NCI-H2081 treated with DMSO at 0.1 percent for 48 hours (cell line): ENCODE measurements at places on chromosomes 3 and 15.

DNA sequence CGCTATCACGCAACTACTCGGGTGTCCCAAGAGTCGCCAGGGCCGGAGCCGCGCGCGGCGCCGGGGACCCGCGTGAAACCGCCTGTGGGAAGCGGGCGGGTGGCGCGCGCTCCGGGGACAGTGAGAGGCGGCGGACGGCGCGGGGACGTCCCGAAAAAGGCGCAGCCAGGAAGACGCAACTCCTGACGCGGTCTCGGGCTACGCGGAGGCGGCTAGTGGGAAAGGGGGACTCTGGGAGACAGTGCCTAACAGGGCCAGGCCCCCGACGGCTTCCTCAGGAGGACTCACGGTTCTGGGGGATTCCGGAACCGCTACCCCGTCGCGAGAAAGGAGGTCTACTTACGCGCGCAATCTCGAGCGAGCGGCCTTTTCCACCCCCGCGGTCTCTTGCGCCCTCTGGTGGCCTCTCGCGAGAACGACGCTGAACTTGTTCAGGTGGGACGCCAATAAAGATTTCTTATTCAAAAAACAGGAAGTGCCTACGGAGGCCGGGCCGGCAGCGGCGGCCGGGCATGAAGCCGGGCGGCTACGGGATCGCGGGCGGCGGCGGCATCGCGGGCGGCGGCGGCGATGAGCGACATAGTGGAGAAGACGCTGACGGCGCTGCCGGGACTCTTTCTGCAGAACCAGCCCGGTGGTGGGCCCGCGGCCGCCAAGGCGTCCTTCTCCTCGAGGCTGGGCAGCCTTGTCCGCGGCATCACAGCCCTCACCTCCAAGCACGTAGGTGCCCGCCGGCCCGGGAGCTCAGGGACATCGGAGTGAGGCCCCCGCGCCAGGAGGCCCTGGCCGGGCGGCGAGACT is at the start of gene AP4E1:
Gene AP4E1 (plus strand): TSS at position 475 of the 801 bp plus-strand sequence. CDS start 96 bp downstream, at position 571.
- DNase-seq = peak; percentile 70

DNA sequence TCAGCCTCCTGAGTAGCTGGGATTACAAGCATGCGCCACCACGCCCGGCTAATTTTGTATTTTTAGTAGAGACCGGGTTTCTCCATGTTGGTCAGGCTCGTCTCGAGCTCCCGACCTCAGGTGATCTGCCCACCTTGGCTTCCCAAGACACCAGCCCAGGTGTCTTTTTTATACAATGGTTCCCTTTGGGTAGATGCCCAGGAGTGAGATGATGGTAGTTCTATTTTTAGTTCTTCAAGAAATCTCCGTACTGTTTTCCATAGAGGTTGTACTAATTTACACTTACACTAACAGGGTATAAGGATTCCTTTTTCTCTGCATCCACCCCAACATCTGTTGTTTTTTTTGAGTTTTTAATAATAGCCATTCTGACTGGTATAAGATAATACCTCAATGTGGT is 94.3 kb downstream of the IGF2BP2 start:
- DNase-seq = no peak

DNA sequence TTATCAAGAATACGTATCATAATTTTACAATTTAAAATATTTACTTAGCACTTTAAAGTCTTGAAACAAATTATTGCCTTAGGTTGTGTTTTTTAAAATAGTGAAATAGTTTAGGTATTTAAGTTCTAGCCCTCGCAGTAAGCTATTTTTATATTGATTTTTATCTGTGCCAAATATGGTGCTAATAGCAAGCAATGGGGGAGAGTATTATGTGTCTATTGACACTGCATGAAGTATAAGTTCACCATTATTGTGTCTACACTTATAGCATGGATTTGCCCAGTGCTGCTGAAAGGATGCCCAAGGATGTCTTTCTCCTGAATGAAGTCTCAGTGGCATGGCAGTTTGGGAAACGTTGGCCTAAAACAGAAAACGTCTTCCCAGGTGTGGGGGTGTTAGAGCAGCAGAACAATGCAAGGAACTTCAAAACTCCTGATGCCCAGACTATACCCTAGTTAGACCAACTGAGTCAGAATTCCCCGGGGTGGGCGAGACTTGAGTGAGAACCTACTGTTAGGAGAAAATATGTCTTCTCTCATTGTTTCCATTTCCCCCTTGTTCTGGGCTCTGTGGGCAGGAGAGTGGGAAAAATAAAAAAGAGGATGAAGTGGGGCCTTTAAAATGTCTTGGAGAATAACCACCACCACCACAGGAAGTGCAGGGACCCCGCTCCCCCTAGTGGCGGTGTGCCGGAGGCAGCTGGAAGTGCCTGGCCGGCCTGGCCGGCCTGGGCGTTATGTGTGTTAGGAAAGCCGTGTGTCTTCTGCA is 104.2 kb upstream of the SLC7A14 start:
- no peak for DNase-seq

DNA sequence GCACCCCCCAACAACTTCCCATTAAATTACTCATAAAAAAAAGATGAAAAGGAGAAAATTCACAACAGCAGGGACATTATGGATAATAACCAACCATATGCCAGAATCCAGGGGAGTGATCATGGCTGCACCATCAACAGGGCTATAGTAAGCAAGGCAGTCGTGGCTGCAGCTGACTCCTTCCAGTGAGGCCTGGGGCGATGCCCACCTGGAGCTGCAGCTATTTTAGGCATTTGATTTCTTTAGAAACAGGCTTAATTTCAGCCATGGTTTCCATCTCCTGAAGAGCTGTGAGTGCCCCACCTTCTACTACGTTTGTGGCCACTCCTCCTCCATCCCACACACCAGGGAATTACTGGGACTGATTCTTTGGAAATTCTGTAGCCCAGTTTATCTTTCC is 84.0 kb downstream of the MINAR1 start:
- DNase-seq = no peak

DNA sequence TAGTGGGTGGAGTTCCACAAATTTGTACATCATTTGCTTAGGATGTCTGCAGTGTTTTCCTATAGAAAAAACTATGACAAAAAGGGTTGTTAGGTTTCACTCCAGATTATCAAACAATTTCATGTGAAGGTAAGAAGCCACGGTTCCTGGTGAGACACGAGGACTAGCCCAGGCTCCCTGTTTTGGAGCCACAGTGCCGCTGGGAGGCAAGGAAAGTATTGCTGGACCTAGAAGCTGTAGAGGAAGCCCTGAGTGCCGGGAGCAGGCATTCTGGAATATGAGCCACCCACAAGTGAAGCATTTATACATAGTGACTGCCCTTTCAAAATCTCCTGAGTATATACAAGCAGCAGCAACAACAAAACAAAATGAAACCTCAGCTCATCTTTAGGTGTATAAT is 142.0 kb downstream of the GABRB3 start:
- DNase-seq = no peak

GRCh38 chr15:25950014-25950413 is 86.9 kb upstream of the ATP10A start:
- DNase-seq = no peak

GRCh38 chr3:133620066-133620784 is 41.5 kb downstream of the TOPBP1 start:
- no peak for DNase-seq

GRCh38 chr15:33089878-33090757 is 104.4 kb downstream of the FMN1 start:
- DNase-seq = no peak

- no peak for DNase-seq
These were observed 110.4 kb downstream of the OTOL1 start for GRCh38 chr3:161607056-161607455.

DNA sequence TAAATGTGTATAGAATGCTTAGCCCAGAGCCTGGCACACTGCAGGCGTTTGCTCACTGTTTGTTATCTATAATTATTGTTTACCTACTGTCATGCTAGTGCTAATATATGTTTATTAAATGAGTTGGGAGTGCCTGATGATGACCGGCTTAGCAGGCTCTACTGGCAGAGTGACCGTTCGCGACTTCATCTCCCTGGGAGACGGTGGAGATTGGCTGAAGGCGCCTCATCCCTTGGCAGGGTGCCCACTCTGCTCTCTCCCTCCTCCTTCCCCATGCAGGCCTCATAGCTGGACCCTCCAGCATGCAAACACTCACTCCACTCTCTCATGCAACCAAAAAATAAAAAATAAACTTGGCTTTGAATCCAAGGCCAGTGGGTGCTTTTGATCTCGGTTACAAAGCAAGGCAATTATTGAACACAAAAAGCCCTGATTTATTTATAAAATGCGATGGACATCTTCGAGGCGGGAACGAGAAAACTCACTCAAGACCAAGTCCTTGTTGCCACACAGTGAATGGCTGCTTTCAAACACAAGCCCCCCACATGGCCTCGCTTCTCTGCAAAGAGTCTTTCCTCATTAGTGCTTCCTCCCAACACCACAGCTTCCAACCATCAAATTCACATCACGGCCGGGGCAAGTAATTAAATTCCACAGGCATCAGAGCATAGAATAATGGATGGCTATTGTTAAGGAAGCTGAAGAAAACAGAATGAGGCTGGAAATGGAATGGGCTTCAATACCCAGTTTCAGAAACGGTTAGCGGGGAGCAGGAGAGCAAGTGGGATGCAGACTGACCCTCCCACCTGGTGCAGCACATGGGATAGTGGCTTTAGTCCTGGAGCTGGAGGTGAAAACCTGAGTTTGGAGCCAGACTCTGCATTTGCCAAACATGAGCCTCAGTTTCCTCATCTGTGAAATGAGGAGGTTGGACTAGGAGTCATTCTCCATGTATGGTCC is 135.7 kb upstream of the RAD18 start:
- DNase-seq = no peak

GRCh38 chr3:24763393-24763792 is 268.7 kb upstream of the THRB start:
- DNase-seq = no peak

DNA sequence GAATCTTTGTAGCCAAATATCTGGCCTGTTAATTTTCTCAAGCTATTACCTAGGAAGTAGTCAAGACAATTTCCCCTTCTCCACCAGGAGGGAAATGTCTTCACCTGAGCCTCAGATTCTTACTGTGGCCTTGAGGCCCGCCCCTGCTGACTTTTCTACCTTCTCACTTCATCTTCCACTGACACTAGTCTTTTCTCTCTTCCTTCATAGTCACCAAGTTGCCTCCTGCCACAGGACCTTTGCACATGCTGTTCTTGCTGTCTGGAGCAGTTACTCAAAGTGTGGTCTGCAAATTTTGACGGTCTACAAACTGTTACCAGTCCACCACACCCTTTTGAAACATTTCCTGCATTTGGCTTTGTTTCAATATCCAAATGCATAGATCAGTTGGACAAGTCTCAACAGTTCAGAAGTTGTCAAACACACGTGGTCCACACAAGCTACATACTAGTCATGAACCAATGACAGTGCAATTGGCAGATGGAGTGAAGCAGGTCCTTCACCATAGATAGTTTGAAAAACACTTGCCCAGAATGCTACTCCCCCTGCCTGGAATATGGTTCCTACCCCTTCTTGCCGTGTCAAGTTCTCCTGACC is 100.5 kb downstream of the OSBPL10 start:
- DNase-seq = no peak

DNA sequence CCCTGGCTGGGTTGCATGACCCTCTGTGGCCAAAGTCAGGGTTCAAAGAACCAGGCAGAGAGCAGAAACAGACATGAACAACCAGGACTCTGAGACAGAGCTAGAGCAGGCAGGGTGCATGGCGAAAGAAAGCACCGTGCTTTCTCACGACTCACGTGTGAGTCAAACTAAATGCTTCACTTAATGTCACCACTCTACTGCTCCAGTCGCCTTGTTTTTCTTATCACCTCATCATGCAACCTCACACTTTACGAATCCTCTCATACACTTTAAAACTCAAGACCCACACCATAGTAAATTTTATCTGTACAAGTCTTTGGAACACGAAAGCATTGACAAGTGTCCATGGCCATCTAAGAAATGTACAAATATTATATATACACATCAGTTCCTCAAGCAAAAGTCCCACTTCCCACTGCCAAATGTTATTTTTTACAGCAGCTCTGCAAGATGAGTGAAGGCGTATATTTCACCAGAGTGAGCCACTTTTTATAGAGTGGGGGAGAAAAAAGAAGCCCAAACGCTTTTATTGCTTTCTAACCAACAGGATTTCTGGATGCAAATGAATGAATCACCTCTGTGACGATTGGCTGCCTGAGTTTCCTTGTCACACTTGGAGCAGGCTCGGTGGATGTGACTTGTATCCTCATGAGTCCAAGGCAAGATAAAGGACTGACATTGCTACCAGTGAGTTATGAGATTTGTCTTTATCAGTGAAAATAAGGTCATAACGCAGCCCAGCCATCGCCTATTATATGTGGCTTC is 16.0 kb upstream of the MEGF11 start:
- no peak for DNase-seq

DNA sequence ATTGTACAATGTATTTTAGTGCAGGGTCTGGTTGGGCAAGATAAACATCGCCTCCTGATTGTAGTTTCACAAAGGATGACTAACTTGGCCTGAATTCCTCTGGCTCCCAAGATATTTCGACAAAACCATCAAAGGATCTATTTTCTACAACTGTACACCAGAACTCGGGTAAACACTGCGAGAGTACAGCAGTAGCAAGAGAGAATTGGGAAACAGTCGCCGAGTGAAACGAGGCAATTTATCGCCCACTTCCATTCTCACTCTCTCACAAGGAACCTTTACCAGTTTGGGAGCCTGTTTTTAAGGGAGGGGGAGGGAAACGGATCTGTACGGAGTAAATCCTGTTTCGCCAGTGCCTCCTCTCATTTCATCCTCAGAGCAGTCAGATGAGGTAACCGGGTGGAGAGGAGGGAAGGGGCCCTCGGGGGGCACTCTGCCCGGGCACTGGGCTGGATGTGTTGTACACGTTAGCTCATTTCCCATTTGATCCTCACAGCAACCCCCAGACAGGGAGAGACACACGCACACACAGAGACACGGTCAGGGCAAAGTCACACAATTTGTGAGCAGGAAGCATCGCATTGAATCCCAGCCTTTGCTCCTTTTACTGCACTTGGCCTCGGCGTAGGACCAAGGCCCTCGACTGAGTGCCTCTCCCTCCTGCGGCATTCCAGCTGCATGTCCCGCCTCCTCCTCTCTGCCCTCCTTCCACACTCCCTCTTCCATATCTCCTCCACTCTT is 120.1 kb downstream of the LIPC start:
- no peak for DNase-seq

DNA sequence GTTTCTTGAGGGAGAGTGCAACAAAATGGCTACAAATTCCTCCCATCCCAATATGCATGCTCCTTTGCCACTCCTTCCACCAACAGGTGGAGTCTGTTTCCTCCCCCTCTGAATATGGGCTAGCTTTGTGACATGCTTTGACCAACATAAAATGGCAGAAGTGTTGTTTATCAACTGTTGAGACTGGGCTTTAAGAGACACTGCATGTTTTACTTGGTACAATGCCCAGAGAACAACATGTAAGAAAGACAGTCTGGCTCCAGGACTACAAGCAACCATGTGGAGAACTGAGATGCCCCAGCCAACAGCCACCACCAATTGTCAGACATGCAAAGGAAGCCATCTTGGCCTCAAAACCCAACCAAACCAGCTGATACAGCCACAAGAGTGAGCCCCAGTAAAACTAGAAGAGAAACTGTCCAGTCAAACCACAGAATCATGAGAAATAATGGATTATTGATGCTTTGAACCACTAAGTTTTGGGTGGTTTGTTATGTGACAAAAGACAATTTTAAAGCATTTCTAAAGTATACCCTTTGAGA is 40.5 kb downstream of the NUDT16 start:
- no peak for DNase-seq
